Adrenal gland (tissue), 19 donors: ENCODE measurements at places on chromosomes 6 and 20. TPM values are rescaled to one million over a fixed set of nuclear protein-coding genes. Genes with fewer than 3 reads are reported as not detected.

Gene SIRPD
- not detected for polyA plus RNA-seq

Gene LTB
- 4.8 TPM for polyA plus RNA-seq

Gene UBD
- polyA plus RNA-seq, result 2.3 TPM

Gene BTN1A1
- polyA plus RNA-seq, result not detected

Gene MPC1
- polyA plus RNA-seq, result 32.3 TPM

Gene FOXC1
- polyA plus RNA-seq, result 2.7 TPM

Gene SLC22A2
- polyA plus RNA-seq, result not detected

Gene GABBR1
- 17.0 TPM for polyA plus RNA-seq

Gene ZSCAN26
- 21.9 TPM for polyA plus RNA-seq

Gene CTCFL
- polyA plus RNA-seq, result not detected

Gene TAAR1
- not detected for polyA plus RNA-seq

Gene TINAG
- not detected for polyA plus RNA-seq

Gene KCNK5
- polyA plus RNA-seq, result 0.26 TPM

Gene KIAA1755
- polyA plus RNA-seq, result 3.2 TPM

Gene TRAPPC3L
- polyA plus RNA-seq, result not detected

Gene PRSS35
- polyA plus RNA-seq, result 2.6 TPM

Gene PGC
- polyA plus RNA-seq, result not detected

Gene BPIFB1
- polyA plus RNA-seq, result not detected

Gene HACE1
- 5.6 TPM for polyA plus RNA-seq

Gene NKAIN2
- 0.24 TPM for polyA plus RNA-seq

Gene GGTLC1
- not detected for polyA plus RNA-seq

Gene PAX1
- polyA plus RNA-seq, result not detected

Gene RARS2
- polyA plus RNA-seq, result 26.1 TPM

Gene VGLL2
- not detected for polyA plus RNA-seq

Gene SLC17A1
- polyA plus RNA-seq, result not detected

Gene CRISP2
- not detected for polyA plus RNA-seq

Gene MICB
- polyA plus RNA-seq, result 0.57 TPM

Gene B3GAT2
- polyA plus RNA-seq, result 0.02 TPM

Gene TSBP1
- not detected for polyA plus RNA-seq

Gene COL9A3
- polyA plus RNA-seq, result 12.1 TPM

Gene SLC26A8
- polyA plus RNA-seq, result 0.16 TPM

Gene SCGN
- polyA plus RNA-seq, result 2.4 TPM

Gene ADGRB3
- polyA plus RNA-seq, result 2.4 TPM
